Foreskin keratinocyte (primary cell): ENCODE measurements at places on chromosomes 4 and X. TPM values are rescaled to one million over a fixed set of nuclear protein-coding genes. Genes with fewer than 3 reads are reported as not detected.

DNA sequence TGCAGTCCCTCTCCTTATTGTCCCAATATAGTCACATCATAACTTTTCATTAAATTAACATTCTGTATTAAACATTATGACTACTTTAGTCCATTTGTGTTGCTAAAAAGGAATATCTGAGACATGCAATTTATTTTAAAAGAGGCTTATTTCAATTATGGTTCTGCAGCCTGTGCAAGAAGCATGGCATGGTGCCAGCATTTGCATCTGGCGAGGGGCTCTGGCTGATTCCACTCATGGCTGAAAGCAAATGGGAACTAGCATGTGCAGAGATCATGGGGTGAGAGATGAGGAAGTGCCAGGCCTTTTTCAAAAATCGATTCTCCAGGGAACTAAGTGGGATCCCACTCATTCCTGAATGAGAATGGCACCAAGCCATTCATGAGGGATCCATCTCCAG is 476.3 kb upstream of the RPS6KA3 start:
- DNase-seq, result no peak

- peak; percentile 10 for DNase-seq
These were observed 171.4 kb downstream of the AASDH start for GRCh38 chr4:56215901-56216300.

DNA sequence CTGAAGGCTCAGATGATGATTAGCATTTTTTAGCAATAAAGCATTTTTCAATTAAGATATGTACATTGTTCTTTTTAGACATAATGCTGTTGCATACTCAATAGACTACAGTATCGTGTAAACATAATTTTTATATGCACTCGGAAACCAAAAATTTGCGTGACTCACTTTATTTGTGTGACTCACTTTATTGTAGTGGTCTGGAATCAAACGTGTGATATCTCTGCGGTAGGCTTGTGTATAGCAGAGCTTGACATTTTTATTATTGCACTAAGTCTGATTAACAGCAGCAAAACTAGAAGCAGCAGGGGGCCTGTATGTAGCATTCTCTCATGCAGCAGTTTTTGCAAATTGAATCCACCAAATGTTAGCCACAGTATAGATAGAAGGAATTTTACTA is 119.1 kb upstream of the PRDX4 start:
- DNase-seq, result no peak

- DNase-seq, result no peak
These were observed 91.3 kb upstream of the WDR44 start for GRCh38 chrX:118254611-118255010.

RIBC1 gene
- 0.35 and 0.58 TPM in 2 replicates for total RNA-seq

DNA sequence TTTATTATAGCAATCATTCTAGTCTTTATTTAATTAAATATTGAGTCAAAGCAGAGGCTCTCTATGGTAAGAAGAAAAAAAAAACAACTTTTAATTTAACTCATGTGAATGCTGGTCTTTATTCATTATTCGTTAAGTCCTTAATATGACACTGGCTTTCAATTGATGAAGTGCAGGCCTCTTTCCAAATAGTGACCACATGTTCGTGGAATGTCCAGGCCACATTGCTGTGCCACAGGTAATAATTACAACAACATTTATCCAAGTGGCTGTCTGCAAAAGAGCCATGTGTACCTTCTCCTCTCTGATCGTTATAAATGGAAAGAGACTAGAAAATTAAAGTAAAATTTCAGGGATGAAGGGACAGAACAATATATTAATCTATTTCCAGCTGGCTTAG is 220.1 kb upstream of the PABPC4L start:
- no peak for DNase-seq

- DNase-seq, result no peak
These were observed 133.0 kb downstream of the SHROOM4 start for GRCh38 chrX:50680990-50681389.

HPF1 gene
- total RNA-seq, result 25.5 and 26.4 TPM in 2 replicates

- DNase-seq, result no peak
These were observed 58.9 kb downstream of the HTRA3 start for GRCh38 chr4:8328456-8328855.

DNA sequence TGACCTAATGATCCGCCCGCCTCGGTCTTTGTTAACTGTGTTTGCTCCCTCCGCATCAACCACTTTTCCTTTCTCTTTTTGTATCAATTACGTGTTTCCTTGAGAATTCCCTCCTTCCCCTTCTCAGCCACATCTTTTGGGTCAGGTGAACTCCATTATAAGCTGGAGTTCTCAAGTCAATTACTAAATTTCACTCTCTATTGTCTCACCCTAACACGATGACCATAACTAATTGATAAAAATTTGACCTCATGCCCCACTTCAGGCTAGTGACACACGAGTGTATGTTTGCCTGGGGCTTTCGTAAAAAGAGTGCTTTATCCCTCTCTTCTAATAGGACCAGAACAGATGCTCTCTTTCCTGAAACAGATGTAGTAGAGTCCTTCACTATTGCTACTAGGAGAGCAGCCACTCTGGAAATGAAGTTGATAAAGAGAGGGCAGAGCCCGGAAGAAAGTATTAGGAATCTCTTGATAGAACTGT is 403.6 kb upstream of the ANXA10 start:
- no peak for DNase-seq

TLR7 gene
- total RNA-seq, result not detected in 2 replicates

GRCh38 chrX:3712051-3712869 is 1.2 kb downstream of the PRKX start:
- no peak for DNase-seq

- DNase-seq, result peak; percentile 39
These were observed 103.3 kb upstream of the LEF1 start for GRCh38 chr4:108272046-108272445.

DNA sequence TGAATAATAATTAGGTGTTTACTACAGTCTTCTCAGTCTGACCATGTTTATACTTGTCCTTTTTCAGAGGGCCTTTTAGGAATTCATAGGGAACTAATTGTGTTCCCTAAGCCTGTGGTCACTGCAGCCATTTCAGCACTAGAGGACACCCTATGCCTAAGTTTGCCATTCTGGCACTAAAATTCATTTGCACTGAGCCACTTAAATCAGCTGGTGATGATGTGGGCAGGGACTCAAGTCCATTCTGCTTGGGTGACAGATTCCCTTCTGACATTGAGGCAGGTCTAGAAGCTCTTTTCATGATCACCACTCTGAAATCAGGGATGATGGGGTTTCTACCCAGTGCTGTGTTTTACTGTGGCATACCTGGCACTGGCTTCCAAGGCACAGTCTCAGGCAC is 1178.9 kb upstream of the DIAPH2 start:
- no peak for DNase-seq

DNA sequence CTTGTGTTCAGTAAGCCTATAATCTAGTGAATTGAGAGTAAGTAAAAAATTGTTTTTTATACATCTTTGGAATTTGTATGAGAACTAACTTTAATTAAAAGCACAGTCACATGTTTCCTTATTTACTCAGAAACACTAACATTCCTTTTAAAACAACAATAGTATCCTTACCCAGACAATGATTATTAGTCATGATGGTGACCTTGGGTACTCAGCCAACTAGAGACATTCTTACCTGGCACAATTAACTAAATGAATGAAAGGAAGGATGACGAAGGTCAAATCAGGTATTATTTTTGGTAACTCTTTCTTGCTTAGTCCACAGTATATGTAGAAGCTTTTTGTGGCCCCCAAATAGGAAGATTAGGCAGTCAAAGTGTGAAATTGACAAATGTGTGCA is 901.0 kb downstream of the FAT4 start:
- DNase-seq, result no peak

ATP2B3 gene
- total RNA-seq, result not detected in 2 replicates

DNA sequence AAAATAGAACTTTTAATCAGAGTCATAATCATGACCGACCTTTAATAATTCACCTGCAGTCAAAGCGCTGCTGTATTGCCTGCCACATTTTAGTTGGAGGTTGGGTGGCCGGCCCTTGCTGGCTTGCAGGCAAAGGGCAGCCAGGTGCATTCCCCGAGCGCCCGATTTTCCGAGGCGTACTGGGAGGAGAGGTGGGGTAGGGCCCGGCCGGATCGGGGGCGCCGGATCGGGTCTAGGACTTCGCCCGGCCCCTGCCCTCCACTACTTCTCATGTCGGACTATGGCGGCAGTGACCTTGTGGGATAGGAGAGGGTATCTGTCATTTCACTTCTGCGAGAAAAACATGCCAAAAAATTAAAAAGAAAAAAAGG is 2.5 kb upstream of the RS1 start:
- no peak for DNase-seq

DNA sequence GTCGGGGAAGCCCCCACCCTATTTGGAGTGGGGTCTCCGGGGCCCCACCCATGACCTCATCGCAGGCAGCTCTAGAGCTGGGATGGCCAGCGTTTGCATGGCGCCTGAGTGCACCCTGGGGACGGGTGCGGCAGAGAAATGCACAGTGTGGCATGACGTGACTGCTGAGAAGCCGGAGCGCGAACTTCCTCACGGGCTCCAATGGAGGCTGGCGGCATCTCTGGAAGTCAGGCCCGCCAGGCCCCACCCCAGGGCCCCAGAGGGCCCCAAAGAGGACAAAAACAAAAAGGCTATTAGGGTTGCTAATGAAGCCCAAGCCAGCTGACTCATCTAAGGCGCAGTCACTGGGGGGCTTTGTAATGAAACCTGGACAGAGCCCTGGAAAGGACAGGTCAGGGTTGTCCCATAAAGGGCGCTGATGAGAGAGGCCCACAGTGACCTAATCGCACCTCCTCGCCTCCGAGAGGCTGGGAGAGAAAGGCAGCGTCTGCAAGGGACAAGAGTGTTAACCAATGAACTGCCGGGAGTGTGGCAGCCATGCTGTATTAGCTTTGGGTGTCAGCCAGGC is 86.0 kb upstream of the C1QTNF7 start:
- no peak for DNase-seq

GRCh38 chr4:138405934-138406567 is 163.9 kb upstream of the SLC7A11 start:
- peak; percentile 53 for DNase-seq

DNA sequence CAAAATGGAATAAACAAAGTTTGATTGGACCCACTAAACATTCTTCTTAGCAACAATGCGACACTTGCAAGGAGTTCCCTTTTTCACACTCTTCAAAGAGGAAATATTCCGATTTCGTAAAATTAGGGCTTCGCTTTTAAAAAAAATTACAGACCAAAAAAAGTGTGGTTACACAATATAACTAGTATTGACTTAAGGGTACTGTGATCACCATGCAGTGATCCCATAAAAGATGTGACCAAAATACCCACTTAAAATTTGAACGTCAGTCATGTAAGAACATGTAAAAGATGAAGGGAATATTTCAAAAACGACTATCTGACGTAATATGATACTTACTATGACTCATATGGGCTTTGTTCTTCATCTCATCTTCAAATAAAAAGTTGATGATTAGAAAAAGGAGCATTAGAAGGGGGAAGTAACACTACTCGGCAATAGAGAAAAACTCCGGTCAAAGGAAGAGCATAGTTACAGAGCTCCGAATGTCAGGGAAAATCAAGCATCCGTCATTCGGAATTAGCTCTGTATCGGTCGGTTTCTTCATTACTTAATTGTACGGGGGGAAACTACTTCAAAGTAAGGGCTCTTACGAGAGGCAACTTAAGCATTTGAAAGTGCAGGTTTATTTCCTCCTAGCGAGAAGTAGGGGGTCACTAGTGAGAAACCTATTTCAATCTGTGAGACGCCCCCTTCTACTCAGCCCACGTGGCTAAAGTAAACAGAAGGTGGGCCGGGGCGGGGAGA is 1.3 kb upstream of the TET2 start:
- DNase-seq, result no peak

DNA sequence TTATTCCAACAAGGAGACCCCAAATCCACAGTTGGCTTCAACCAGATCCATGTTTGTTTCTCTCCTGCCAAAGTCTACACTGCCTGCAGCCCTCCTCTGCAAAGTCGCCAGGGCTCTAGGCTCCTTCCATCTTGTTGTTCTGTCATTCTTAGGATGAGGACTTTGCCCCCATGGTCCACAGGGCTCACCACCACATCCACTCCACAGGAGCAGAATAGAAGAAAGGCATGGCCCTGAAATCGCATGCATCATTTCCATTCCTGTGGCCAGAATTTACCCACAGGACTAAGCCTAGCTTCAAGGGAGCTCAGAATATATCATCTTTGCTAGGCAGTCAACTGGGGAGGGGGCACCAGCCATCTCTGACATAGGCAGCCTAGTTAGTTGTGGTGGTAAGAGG is 254.7 kb downstream of the FBXW7 start:
- DNase-seq, result no peak

DNA sequence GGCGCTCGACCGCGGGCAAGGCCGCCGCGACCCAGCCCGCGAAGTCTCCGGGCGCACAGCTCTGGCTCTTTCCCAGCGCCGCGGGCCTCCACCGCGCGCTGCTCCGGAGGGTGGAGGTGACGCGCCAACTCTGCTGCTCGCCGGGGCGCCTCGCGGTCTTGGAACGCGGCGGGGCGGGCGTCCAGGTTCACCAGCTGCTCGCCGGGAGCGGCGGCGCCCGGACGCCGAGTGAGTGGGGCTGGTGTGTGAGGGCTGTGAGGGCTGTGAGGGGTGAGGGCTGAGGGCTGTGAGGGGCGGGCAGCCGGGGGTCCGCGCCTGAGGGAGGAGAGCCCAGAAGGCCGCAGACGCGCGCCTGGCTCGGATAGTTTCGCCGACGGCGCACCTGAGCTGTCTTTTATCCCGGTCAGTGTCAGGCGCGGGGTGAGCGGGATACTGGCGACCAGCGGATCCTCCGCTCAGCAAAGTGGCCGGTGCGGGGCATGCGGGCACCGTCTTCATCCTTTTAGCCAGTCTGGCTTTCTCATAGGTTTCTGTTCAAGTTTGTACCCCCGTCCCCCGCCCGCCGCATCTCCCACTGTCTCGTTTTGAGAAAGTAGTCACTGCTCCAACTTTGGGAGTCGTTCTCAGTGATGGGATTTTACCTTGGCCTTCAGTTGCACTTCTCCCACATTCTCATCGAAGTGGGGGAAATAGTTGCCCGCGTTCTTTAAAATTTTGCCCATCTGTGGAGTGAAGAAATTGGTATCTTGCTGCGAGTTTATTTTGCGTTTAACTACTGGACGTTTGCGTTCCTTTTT is 586 bp downstream of the HERC5 start:
- DNase-seq, result no peak

DNA sequence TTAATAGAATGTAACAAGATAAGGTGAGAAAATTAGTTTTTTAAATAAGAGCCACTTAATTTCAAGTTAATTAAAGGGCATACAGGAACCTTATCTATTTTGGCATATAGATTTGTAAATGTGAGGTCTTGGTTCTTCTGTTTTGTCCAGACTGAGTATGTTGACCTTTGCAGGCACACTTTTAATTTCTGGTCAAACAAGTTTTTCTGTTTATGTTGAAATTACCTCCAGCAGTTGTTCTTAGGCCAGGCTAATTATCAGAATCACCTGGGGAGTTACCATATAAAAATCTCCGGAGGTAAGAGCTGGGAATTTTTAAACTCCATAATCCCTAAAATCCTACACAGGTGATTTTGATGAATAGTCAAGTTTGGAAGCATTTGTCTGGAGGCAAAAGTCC is 227.4 kb upstream of the ANKRD50 start:
- DNase-seq, result no peak

- DNase-seq, result no peak
These were observed 64.3 kb downstream of the TIGD2 start for GRCh38 chr4:89175611-89176010.

- DNase-seq, result no peak
These were observed 4.6 kb downstream of the SUV39H1 start for GRCh38 chrX:48700951-48701653.
